CD4-positive, alpha-beta T cell treated with Interleukin-4 for 1 hour (primary cell): ENCODE measurements at places on chromosomes 13 and 19.

DNA sequence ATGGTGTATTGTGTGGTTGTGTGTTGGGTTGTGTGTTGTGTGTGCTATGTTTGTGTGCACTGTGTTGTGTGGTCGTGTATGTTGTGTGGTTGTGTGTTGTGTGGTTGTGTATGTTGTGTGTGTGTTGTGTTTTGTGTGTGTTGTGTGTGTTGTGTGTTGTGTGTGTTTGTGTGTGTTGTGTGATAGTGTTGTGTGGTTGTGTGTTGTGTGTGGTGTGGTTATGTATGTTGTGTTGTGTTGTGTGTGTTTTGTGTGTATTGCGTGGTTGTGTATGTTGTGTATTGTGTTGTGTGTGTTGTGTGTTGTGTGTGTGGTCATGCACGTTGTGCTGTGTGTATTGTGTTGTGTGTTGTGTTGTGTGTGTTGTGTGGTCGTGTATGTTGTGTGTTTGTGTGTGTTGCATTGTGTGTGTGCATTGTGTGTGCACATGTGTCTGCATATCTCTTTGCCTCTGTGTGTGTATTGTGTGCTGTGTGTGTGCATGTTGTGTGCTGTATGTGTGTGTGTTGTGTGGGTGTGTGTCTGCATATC lies 2.9 kb downstream of the C3 start:
- no peak for DNase-seq

DNA sequence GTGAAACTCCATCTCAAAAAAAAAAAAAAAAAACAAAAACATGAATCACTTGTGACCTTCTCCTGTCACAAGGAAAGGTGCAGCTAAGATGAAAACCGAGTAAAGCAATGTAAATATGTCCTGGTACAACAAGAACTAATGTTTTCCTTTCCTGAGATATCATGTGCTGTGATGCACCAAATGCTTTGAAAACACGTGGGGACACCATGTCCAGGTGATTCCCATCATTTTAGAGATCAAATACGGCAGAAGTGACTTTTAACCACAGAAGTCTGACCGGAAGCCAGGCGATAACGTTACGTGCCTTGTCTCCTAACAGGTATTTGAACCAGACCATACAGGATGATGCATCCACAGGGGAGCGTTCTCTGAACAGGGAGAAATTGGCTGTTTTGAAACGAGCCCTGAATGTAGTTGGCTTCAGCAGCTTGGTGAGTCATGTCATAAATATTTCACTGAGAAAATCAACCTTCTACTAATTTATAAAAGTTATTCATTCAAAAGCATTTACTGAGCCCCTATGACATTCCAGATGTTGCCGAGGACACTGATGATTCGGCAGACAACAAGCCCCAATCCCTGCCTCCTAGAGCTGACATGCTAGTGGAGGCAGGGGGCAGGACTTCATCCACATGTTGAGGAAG lies 328.1 kb downstream of the MYO16 start:
- DNase-seq = no peak

- no peak for DNase-seq
These were observed 272.6 kb upstream of the SOX21 start for GRCh38 chr13:94984958-94985357.

- DNase-seq = no peak
These were observed 373.0 kb downstream of the FGF14 start for GRCh38 chr13:102028868-102029267.
